Right hindlimb (tissue), 1 donor: ENCODE measurements at places on chromosomes 16 and 17.

GRCh38 chr16:81567987-81568748 lies 123.6 kb downstream of the CMIP start:
- peak; percentile 56 for DNase-seq

- DNase-seq = no peak
These were observed 1.9 kb upstream of the CBLN1 start for GRCh38 chr16:49283376-49284049.

- DNase-seq = peak; percentile 57
These were observed 24.8 kb upstream of the BPTF start for GRCh38 chr17:67800495-67800928.

DNA sequence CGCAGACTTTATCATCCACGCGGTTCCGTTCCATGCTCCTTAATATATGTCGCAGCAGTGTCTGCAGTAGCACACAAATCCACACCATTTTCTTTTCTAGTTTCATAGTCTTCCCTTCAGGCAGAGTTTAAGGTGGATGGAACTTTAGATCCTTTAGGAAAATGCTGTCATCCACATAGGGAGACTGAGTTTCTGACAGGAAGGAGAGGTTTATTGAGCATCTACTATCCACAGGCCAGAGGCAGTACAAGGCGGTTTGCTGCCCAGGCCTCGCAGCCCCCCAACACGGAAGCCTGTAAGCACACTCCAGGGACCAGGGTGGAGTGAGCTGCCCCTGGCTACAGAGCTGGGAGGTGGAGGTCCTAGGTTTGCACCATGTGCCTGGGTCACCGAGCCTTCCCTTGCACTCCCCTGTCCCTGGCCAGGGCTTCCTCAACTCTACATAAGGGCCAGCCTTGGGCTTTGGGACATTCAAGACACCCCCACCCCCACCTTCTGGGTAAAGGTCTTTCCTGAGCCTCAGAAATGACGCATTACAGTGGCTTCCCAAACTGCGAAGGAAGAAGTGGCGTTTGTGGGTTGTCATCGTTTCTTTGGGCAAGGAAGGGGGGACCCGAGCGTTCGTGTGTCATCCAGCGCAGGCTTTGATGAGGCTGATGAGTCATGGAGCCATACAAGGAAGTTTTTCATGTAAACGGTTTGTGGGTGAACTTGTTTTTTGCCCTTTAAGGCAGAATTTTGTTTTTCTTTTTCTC lies 146.5 kb upstream of the PLCG2 start:
- no peak for DNase-seq

DNA sequence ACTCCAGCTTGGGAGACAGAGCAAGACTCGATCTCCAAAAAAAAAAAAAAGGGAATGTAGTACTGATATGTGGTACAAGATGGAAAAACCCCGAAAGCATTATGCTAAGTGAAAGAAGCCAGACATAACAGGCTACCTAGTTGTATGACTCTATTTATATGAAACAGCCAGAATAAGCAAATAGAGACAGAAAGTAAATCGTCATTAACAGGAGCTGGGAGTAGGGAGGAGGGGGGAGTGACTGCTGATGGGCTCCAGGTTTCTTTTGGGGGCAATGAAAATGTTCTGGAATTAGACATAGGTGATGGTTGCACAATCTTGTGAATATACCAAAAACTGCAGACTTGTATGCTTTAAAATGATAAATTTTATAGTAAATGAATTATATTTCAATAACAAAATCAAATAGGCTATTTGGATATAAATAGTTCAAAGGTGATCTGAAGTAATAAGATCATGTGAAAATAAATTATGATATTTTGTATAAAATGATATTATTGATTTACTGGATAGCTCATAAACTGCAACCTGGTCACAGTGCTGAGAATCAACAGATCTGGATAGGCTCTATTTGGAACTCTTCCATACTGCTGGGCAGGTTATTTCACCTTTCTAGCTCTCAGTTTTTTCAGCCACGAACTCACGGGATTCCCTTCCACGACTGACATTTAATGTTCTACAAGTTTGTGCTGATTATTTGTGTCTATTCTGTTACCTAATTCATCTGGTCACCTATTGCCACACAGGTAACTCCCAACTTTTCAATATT lies 27.1 kb downstream of the ZNF652 start:
- DNase-seq = no peak

GRCh38 chr17:28029044-28029443 lies 13.4 kb upstream of the NLK start:
- no peak for DNase-seq

DNA sequence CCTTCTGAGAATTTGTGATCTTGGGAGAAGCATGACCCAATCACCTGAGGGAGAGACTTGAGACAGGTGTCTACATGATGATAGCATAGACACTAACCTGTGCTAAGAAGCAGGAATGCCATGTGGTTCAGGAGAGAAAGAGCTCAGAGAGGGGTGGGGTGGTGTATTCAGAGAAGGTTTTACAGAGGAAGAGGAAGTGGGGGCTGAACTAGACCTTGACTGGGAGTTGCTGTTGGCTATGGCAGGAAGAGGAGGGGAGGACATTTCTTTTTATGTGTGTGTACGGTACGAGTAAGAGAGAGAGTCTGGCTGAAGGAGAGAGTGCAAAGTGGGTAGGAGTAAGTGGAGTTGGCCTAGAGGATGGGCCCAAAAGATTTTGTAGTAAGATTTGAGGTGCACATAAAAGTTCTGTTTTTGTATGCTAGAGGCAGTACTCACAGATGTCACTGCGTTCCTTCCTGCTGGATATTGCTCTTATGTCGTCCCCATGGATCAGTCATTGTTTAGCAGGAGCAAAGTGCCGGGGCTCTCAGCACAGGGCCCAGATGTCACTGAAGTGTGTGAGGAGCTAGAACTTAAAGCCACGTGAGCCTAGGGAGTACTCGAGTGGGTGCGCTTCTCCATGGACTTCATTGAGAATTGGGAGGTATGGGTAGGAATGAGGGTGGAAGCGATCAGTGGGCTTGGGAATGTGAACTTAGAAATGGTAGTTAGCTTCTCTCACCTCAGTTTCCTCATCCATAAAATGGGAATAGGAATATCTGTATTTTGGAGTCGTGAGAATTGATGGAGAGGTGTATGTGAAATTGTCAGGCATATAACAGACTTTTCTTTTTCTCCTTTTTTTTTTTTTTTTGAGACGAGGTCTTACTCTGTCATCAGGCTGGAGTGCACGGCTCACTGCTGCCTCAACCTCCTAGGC lies 22.1 kb downstream of the SLC7A6 start:
- no peak for DNase-seq

DNA sequence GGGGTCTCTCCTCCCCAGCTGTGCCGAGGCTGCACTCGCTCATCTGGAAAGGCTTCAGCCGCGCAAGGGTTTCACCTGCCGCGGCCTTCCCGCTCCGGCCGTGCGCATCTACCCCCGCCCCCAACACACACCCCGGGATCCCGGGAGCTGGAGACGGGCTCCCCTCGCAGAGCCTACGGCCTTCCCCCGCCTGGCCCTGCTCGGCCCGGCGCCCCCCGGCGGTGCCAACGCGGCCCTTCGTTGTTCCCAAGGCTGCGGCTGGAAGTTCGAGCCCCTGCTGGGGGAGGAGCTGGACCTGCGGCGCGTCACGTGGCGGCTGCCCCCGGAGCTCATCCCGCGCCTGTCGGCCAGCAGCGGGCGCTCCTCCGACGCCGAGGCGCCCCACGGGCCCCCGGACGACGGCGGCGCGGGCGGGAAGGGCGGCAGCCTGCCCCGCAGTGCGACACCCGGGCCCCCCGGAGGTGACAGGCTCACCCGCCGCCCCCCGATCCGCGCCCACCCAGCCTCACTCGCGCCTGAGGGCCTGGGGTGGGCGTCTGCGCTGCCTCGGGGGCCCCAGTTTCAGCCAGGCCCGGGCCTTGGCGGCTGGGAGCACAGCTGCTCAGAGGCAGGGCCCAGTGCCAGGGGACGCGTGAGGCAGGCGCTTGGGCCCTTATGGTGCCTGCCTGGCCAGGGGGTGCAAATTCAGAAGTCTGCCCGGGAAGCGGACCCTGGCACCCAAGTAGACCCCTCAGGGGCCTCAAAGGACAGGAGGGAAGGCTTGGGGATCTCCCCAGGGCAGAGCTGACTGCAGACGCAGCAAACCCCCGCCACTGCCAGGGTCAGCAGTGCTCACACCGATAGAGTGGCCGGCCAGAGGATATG lies 11.2 kb downstream of the GALK1 start:
- peak; percentile 86 for DNase-seq

DNA sequence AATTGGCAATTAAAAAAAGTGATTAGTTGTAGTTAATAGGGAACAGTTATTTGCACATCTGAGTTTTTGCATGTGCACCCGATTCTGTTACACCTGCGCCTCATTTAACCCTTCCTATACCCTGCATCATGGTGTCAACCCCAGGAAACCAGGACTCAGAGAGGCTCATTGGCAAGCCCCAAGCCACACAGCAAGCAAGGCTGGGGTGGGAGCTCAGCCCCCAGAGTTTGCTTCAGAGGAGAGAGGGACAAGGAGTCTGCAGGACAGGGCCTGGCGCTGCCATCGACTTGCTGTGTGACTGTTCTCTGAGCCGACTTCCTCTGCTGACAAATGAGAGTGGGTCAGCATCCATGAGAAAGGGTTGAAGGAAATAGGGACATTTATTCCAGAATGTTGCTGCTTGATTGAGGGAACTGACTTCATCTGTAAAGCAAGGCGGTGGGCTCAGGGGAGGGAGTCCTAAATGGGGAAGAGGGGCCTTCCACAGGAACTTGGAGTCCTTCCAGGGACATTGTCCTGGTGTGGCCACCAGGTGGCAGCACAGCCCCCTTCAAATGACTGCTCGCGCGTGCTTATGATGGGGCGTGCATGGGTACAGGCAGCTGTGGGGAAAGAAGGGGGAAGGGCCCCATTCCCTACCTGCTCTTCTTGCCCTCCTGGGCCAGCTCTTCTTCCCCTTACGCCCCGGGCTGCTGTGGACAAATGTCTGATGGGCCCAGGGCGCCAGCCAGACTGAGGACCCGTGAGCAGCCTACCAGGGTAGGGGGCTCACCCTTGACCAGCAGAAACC lies 51.6 kb downstream of the NT5M start:
- DNase-seq = peak; percentile 78

DNA sequence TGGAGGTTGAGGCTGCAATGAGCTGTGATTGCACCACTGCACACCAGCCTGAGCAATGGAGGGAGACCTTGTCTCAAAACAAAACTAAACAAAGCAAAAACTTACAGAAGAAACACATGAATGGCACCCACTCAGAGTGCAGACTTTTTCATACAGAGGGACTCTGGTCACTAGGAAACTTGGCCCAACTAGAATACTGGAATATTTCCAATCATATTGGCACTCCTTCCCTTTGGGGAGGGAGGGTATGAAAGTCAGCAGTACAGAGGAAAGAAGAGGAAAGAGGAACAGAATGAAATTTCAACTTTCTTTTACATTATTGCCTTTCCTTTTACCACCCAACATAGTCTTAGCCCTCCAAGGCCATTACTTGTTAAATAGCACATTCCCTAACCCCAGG lies 28.2 kb downstream of the CMTR2 start:
- no peak for DNase-seq

DNA sequence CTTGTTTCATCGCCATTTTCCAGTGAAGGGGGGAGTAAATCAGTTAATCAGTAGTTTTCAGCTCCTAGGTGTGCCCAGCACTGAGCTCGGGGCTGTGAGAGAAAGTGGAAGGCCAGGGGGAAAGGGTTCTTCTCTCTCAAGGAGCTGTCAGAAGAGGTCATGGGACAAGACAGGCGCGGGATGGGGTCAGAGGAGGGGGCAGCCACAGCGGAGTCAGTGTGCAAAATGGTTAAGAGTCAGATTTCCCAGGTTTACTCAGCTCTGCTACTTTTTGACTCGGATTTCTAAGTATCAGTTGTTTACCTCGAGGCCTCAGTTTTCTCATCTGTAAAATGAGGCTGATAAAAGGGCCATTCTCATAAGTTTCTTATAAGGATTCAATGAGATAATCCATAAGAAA lies 4.3 kb upstream of the XYLT1 start:
- DNase-seq = no peak

- no peak for DNase-seq
These were observed 109.5 kb downstream of the CDH8 start for GRCh38 chr16:61926766-61927165.

DNA sequence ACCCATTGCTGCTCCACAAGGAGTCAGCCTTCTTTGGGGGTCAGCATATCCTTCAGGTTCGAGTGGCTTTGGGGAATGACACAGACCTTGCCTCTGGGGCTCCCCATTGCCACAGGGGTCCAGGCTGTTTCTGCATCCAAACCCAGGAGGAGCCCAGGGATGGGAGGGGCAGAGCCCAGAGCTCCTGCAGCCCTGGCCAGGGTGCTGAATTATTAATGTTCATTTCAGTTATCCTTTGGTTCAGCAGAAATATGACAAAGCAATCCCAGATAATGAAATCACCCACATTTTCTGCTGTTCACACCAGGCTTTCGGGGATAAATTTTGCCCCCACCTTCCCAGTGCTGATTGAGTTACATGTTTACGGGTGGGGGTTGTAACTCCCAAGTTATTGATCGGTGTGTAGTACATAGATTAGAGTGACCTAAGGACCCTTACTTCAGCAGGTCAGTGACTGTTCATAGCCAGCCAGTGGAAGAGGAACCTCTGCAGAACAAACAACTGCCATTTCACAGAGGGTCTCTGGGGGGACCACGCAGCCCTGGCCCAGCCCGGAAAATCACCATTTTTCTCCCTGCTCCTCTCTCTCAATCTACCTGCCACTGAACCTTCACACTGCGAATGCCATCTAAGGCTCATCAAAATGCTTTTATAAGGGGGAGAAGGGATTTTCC lies 240.3 kb upstream of the N4BP1 start:
- no peak for DNase-seq

- DNase-seq = no peak
These were observed 35.3 kb upstream of the MMP2 start for GRCh38 chr16:55443434-55444346.

GRCh38 chr16:24758373-24758772 lies 28.9 kb downstream of the TNRC6A start:
- DNase-seq = no peak

GRCh38 chr17:31114956-31115555 lies 20.3 kb downstream of the NF1 start:
- DNase-seq = no peak

DNA sequence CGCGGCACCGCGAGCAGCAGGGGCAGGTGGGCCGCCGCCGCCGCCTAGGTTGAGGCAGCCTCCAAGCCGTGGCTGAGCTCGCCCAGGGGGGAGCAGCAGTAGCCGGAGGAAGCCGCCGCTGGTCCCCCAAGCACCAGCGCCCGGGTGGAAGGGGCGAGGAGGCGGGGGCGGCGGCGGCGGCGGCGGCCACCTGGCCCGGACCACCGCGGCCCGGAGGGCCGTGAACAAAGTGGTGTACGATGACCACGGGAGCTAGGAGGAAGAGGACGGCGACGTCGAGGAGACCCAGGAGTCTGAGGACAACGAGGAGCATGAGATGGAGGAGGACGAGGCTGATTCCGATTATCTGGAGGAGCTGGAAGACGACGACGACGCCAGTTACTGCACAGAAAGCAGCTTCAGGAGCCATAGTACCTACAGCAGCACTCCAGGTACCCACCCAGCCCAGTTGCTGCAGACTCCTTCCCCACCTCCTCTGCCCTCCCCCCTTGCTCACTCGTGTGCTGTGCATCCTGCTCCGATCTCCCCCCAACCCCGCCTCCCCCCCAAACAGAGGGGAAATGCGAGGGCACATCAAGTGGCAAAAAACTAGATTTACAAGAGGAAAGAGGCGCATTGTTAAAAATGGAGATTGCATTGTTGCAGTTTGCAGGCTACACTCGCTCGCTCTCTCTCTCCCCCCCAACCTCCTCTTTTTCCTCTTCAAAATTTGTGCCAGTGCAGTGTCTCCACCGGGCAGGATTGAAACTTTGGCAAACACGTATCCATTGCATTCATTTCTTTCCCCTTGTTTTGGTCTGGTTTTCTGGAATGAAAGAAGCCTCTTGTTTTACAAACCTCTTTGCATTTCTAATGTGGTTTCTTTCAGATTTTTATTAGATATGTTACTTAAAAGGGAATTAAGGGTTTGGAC lies 41.8 kb upstream of the AMZ2 start:
- no peak for DNase-seq

- DNase-seq = no peak
These were observed 37.7 kb upstream of the LCMT1 start for GRCh38 chr16:25073854-25074253.
